ENCODE measurements at places on chromosomes 4 and X.

DNA sequence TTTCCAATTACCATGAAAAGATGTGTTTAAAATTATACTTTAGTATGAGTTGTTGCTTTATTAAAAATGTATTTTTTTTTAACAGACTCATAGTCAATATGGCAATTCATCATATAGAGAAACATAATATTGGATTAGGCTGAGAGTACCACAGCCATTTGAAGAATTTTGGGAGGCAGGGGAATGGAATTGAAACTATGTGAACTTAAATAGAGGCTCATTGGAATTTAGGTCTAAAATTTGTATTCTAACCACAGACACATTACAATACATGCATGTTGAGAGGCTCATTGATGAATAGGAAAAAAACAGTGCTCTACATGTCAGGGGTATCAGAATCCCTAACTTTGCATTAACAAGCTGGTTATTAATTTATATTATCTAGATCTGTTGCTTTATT, 269.6 kb downstream of the DKK2 start:
- H3K27me3 ChIP-seq, result no peaks in the 10 kb centered on the region
- H3K27ac ChIP-seq, result no peak overlapping the region
- H3K4me3 ChIP-seq, result no peak overlapping the region
- no peaks in the 10 kb centered on the region for H3K36me3 ChIP-seq
- no peak for DNase-seq

GRCh38 chr4:83389037-83389720, 54.5 kb upstream of the HPSE start:
- H3K27ac ChIP-seq, result no peak overlapping the region
- H3K36me3 ChIP-seq, result no peaks in the 10 kb centered on the region
- H3K4me3 ChIP-seq, result no peak overlapping the region
- no peaks in the 10 kb centered on the region for H3K27me3 ChIP-seq

DNA sequence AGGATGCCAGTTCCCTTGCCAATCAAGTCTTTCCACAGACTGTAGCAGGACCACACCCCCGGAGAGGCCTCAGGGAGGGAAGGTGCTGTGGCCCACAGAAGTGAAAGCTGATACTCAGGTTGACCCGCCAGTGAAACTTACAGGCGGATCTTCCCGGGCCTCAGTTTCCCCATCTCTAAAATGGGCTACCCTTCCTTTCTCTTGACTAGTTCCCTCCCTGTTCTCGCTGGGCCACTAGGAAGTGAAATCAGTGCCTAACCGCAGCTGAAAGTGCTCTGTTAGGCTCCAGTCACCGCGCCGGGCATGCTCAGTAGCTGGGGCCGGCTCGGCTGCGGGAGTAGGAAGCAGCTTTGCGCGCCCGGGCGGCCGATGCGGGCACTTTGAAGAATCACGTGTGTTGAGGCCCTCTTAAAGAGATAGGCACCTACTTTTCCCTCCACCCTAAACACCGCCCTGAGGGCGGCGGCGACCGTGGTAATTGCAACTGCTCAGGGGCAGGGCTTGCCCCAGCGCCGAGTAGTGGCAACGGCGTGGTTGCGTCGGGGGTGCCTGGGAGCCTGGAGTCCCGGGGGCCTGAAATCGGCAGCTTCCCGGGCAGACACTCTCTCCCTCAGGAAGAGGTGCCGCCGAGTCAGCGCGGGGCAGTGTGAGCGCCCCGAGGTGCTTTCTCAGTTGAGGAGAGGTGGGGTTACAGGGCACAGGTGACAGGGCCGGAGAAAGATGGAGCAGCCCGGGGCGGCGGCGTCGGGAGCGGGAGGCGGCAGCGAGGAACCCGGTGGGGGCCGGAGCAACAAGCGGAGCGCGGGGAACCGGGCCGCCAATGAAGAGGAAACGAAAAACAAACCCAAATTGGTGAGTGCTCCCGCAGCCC, at the start of gene DIAPH2:
TSS of gene DIAPH2 (plus strand) at position 504 of the 871 bp plus-strand sequence.
- H3K4me3 ChIP-seq, result peak within 1 kb of the TSS; percentile 66
- H3K27me3 ChIP-seq, result no peaks in the 10 kb centered on the region
- peaks cover 20% of the 10 kb centered on the region for H3K4me1 ChIP-seq

DNA sequence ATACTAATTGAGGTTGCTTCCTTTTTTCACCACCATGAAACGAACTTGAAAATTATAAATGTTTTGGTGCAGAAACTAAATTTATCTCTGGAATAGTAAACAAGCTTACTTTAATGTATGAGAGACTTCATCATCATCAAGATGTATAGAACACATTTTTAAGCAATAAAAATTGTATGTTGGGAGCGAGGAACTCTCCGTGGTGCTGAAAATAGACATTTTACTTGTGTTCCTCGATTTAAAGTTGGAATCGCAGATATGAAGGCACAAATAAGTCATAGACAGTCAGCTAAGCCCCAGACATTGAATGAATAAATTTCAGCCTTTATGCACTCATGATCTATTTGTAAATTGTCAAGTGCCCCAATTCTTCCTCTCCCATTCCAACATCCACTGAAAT, 310.7 kb downstream of the STK32B start:
- no peak overlapping the region for H3K27ac ChIP-seq
- H3K36me3 ChIP-seq, result no peaks in the 10 kb centered on the region
- no peak overlapping the region for H3K4me3 ChIP-seq
- H3K4me1 ChIP-seq, result no peaks in the 10 kb centered on the region
